ENCODE measurements at places on chromosomes 6 and 20. TPM values are rescaled to one million over a fixed set of nuclear protein-coding genes. Genes with fewer than 3 reads are reported as not detected.

CST2 gene
- total RNA-seq, result not detected

NHLRC1 gene
- total RNA-seq, result 3.3 TPM

FOXA2 gene
- total RNA-seq, result not detected

RAET1L gene
- total RNA-seq, result 1.0 TPM

CHMP4B gene
- total RNA-seq, result 24.2 TPM

ADAT2 gene
- 17.6 TPM for total RNA-seq

BPIFB2 gene
- not detected for total RNA-seq

CDC5L gene
- total RNA-seq, result 20.4 TPM

TENT5A gene
- 3.0 TPM for total RNA-seq

MYMX gene
- 0.17 TPM for total RNA-seq

WFDC2 gene
- 4.7 TPM for total RNA-seq

STMND1 gene
- not detected for total RNA-seq

CASS4 gene
- under 0.01 TPM for total RNA-seq

HAO1 gene
- total RNA-seq, result not detected

OR2H1 gene
- total RNA-seq, result not detected

PMEPA1 gene
- total RNA-seq, result 108 TPM

ALDH8A1 gene
- 2.7 TPM for total RNA-seq

WFDC5 gene
- 0.33 TPM for total RNA-seq

KIF6 gene
- 0.33 TPM for total RNA-seq

JAG1 gene
- 236 TPM for total RNA-seq

POFUT1 gene
- total RNA-seq, result 36.7 TPM

PKIB gene
- 24.9 TPM for total RNA-seq

F13A1 gene
- not detected for total RNA-seq

SLC17A1 gene
- total RNA-seq, result not detected

GDAP1L1 gene
- not detected for total RNA-seq

C6orf163 gene
- total RNA-seq, result 1.4 TPM

NFKBIL1 gene
- 22.0 TPM for total RNA-seq

CST1 gene
- not detected for total RNA-seq

TCP11 gene
- total RNA-seq, result not detected

FRK gene
- total RNA-seq, result 1.3 TPM

CCDC28A gene
- total RNA-seq, result 7.3 TPM

FKBP5 gene
- 60.7 TPM for total RNA-seq

TTLL9 gene
- 0.17 TPM for total RNA-seq

CLPSL2 gene
- total RNA-seq, result not detected

SSTR4 gene
- total RNA-seq, result not detected

EPB41L1 gene
- 14.4 TPM for total RNA-seq

IMPG1 gene
- total RNA-seq, result not detected

GGTLC1 gene
- total RNA-seq, result not detected

WFDC6 gene
- total RNA-seq, result not detected

ELOVL4 gene
- 9.7 TPM for total RNA-seq

EPPIN gene
- total RNA-seq, result not detected

COX7A2 gene
- 272 TPM for total RNA-seq

IL17A gene
- not detected for total RNA-seq

CCDC170 gene
- not detected for total RNA-seq

DCDC2 gene
- total RNA-seq, result 0.17 TPM

GMPR gene
- 0.83 TPM for total RNA-seq
